Activated naive CD4-positive, alpha-beta T cell treated with anti-CD3 and anti-CD28 coated beads for 36 hours (primary cell): ENCODE measurements at places on chromosomes 5 and 9. TPM values are rescaled to one million over a fixed set of nuclear protein-coding genes. Genes with fewer than 3 reads are reported as not detected.

ZNF883 gene
- 0.44 TPM for total RNA-seq

GABRA1 gene
- not detected for total RNA-seq

SOWAHA gene
- total RNA-seq: not detected

TRAF2 gene
- total RNA-seq: 41.8 TPM

NME5 gene
- not detected for total RNA-seq

MAML1 gene
- 20.7 TPM for total RNA-seq

MARCHF11 gene
- not detected for total RNA-seq

CTSL gene
- total RNA-seq: 0.86 TPM

- H3K27me3 ChIP-seq: peaks cover 14% of the 10 kb centered on the region
- no peaks in the 10 kb centered on the region for H3K36me3 ChIP-seq
- no peak for DNase-seq
- no peak overlapping the region for H3K27ac ChIP-seq
Measured at GRCh38 chr5:72440207-72440638, 67.0 kb downstream of the ZNF366 start.

DNA sequence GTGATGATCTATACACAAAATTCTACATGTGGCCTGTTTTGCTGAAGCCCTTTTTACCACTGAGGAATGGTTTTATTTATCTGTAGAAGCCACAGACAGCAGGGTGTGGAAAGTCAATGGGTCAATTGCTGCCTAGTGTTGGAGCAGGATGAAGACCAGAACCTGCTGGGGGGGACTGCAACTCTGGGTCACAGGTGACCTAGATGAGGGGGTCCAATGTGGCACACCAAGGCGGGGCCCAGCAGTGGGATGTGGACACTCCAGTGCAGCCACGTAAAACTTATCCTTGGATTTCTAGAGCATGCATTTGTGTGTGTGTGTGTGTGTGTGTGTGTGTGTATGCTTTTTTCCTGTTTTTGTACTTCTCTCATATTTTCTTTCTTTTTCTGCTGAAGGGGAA lies 147.5 kb upstream of the PHYKPL start:
- no peak for DNase-seq
- H3K4me3 ChIP-seq: no peak overlapping the region
- no peaks in the 10 kb centered on the region for H3K4me1 ChIP-seq
- no peaks in the 10 kb centered on the region for H3K36me3 ChIP-seq

GRCh38 chr5:149018909-149019443 lies 43.9 kb downstream of the SH3TC2 start:
- peaks cover 9% of the 10 kb centered on the region for H3K27me3 ChIP-seq
- H3K27ac ChIP-seq: peak overlapping the region; percentile 26
- peaks cover 15% of the 10 kb centered on the region for H3K4me1 ChIP-seq
- H3K4me3 ChIP-seq: no peak overlapping the region
- no peaks in the 10 kb centered on the region for H3K36me3 ChIP-seq

GRCh38 chr9:82421498-82421897 lies 432.9 kb downstream of the SPATA31D1 start:
- no peak overlapping the region for H3K4me3 ChIP-seq
- no peak for DNase-seq
- H3K27me3 ChIP-seq: no peaks in the 10 kb centered on the region
- no peaks in the 10 kb centered on the region for H3K4me1 ChIP-seq
- H3K36me3 ChIP-seq: no peaks in the 10 kb centered on the region
- no peak overlapping the region for H3K27ac ChIP-seq

- H3K4me3 ChIP-seq: no peak overlapping the region
- DNase-seq: peak; percentile 10
- peaks cover 48% of the 10 kb centered on the region for H3K27me3 ChIP-seq
- peaks cover 16% of the 10 kb centered on the region for H3K4me1 ChIP-seq
- H3K27ac ChIP-seq: no peak overlapping the region
Measured at GRCh38 chr5:138789771-138790242, 36.6 kb downstream of the CTNNA1 start.

- peaks cover 24% of the 10 kb centered on the region for H3K36me3 ChIP-seq
- H3K4me3 ChIP-seq: no peak overlapping the region
- DNase-seq: no peak
- no peaks in the 10 kb centered on the region for H3K4me1 ChIP-seq
Measured at GRCh38 chr5:163489055-163489744, 16.2 kb upstream of the MAT2B start.

DNA sequence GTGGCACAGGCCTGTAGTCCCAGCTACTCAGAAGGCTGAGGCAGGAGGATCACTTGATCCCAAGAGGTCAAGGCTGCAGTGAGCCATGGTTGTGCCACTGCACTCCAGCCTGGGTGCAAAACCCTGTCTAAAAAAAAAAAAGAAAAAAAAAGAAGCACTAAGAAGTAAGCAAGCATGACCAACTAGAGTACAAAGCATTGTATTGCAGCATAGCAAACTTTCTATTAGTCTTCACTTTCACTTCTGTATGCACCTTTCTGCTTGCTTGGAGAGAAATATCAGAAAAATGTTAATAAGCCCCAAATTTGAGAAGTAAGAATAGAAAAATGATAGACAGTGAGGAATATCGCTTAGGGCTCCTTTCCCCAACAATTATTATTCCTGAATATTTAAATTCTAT lies 497.7 kb upstream of the WWC1 start:
- no peaks in the 10 kb centered on the region for H3K27me3 ChIP-seq
- no peaks in the 10 kb centered on the region for H3K36me3 ChIP-seq
- H3K27ac ChIP-seq: no peak overlapping the region
- H3K4me1 ChIP-seq: no peaks in the 10 kb centered on the region

DNA sequence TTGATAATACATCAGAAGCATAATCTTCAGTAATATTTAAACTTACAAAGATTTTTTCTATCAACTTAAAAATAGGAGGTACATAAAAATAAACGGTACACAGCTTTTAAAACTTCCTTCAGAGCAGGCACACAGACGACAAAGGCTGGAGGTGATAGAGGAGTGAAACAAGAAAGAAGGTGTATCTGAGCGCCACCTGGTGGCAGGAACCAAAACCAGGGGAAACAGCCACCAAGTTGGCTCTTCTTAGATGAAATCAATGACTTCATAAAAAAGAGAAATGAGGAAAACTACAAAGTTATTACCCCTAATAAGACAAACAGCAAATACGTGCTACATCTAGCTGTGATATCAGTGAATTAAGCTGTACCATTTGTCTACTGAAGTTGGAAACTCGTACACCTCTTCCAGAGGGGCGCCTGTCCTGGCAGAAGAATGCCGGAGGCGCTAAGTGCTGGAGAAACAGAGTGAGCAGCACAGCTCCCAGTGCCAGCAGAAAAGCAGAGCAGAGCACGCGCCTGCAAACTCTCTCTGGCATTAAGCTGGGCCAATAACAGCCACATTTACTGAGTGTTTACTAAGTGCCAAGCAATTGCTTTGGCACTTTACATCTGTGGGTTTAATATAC lies 85.9 kb downstream of the SETX start:
- no peaks in the 10 kb centered on the region for H3K27me3 ChIP-seq
- H3K36me3 ChIP-seq: peaks cover 45% of the 10 kb centered on the region
- H3K4me1 ChIP-seq: peaks cover 12% of the 10 kb centered on the region

GRCh38 chr5:42779083-42779482 lies 22.5 kb downstream of the CCDC152 start:
- H3K36me3 ChIP-seq: peaks cover 4% of the 10 kb centered on the region
- H3K27me3 ChIP-seq: no peaks in the 10 kb centered on the region
- no peaks in the 10 kb centered on the region for H3K4me1 ChIP-seq
- no peak for DNase-seq

DNA sequence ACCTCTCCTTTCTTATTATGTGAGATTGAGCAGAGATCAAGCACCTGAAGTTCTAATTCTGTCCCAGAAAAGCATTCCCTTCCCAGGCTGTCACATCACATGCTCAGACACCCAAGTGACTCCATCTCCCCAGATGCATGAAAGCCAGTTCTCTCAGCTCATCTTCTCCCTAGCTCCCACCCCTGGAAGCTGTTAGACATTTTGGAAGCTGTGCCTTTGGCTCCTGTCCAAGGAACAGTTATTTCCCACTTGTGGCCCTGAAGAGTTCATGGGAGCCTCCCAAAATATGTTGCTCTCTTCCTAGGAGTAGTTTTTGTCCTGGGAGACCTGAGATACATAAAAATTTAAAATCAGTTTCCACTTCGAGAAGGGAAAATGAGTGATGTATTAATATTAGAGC lies 161.4 kb upstream of the GAS1 start:
- H3K27me3 ChIP-seq: peaks cover 10% of the 10 kb centered on the region
- no peaks in the 10 kb centered on the region for H3K4me1 ChIP-seq
- no peak overlapping the region for H3K27ac ChIP-seq
- H3K36me3 ChIP-seq: no peaks in the 10 kb centered on the region
- DNase-seq: no peak
- no peak overlapping the region for H3K4me3 ChIP-seq

GRCh38 chr9:117091529-117091928 lies 323.3 kb downstream of the ASTN2 start:
- no peak overlapping the region for H3K4me3 ChIP-seq
- DNase-seq: no peak
- no peaks in the 10 kb centered on the region for H3K4me1 ChIP-seq
- H3K36me3 ChIP-seq: no peaks in the 10 kb centered on the region

GRCh38 chr5:28301712-28302111 lies 1263.3 kb upstream of the CDH9 start:
- no peaks in the 10 kb centered on the region for H3K36me3 ChIP-seq
- no peak overlapping the region for H3K4me3 ChIP-seq
- H3K27me3 ChIP-seq: no peaks in the 10 kb centered on the region
- no peak overlapping the region for H3K27ac ChIP-seq
- no peak for DNase-seq

GRCh38 chr9:72589667-72590521 lies 68.5 kb downstream of the TMC1 start:
- no peaks in the 10 kb centered on the region for H3K27me3 ChIP-seq
- H3K4me3 ChIP-seq: no peak overlapping the region
- no peak overlapping the region for H3K27ac ChIP-seq

DNA sequence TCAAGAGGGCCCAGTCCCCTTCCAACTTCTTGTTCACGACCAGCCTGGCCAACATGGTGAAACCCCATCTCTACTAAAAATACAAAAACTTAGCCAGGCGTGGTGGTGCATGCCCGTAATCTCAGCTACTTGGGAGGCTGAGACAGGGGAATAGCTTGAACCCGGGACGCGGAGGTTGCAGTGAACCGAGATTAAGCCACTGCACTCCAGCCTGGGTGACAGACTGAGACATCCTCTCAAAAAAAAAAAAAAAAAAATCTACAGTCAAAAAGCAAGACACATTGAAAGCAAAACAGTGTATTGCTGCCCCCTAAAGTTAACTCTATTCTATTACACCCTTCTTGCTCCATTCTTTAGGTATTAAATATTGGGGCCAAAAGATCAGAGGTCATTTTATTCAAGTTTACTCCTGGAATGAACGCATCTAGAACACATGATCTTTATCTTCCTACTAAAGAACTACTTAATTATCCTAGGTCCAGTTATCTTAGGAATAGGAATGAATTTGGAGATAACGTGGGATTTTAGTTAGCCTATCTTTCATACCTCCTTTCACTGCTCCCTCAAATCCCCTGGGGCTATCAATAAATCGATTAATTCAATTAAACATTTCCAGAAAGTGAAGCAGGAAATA lies 2.4 kb downstream of the ATG12 start:
- peaks cover 33% of the 10 kb centered on the region for H3K4me1 ChIP-seq
- H3K27ac ChIP-seq: no peak overlapping the region
- H3K36me3 ChIP-seq: peaks cover 18% of the 10 kb centered on the region
